ENCODE measurements at places on chromosomes 1 and 21. TPM values are rescaled to one million over a fixed set of nuclear protein-coding genes. Genes with fewer than 3 reads are reported as not detected.

GRCh38 chr1:71464016-71464415 is 383.2 kb upstream of the ZRANB2 start:
- DNase-seq, result peak; percentile 52

- DNase-seq, result no peak
Measured at GRCh38 chr21:34782506-34783360, 113.9 kb downstream of the CLIC6 start.

- DNase-seq, result no peak
Measured at GRCh38 chr1:20476265-20477038, 9.6 kb downstream of the CAMK2N1 start.

DNA sequence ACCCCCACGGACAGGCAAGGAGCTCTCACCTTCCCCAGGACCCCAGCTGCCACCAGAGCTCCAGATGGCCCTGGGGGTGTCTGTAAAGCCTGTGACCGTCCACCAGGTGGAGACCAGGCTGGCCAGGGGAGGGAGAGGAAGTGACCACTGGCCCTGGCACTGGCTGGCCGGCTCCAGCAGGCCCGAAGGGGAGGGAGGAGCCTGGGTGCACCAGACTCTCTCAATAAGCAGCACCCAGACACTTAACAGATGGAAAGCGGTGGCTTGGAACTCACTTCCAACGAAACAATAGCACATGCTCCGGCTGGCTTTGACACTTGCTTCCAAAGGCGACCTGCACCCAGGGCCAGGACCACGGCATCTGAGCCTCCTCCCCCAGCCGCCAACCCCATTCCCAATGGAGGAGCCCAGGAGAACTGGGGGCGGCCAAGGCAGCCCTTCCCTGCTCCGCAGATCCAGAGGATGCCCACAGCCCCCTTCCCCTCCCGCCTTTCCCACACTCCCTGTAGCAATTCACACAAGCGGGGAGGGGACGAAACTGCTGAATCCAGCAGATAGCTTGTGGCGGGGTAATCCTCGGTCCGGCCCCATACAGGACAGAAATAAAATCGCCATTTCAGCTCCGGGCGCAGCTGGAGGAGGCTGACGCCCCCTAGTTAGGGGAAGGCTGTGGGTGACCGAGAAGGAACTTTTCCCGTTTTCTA is 742 bp upstream of the PDE9A start:
- peak; percentile 34 for DNase-seq

DNA sequence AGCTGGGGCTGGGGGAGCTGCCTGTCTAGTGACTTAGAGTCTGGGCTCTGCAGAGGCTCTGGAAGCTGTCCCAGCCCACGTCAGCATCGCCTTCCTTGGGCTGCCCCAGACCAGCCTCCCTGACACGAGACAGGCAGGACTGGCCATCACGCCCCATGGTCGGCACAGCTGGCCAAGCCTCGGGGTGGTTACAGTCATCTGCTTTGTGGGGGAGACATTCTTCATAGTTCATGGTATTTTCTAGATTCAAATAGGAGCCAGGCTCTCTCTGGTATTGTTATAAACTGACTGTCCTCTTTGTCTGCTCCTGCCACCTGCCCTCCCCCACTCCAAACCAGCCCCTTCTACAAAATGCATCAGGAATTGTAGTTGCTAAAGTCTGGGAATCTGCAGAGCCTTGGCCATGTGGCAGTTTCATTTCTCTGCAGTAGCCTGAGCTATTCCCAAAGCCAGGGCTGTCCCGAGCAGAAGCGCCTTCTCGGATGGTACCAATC is 29.4 kb downstream of the OLFML2B start:
- DNase-seq, result peak; percentile 41

GRCh38 chr1:3067301-3067670 is 1.7 kb upstream of the PRDM16 start:
- no peak for DNase-seq

- no peak for DNase-seq
Measured at GRCh38 chr1:225638853-225639252, 14.1 kb downstream of the ENAH start.

GRCh38 chr1:31327381-31327780 is 30.5 kb downstream of the ZCCHC17 start:
- DNase-seq, result peak; percentile 14

GRCh38 chr1:34839526-34840305 is 19.8 kb downstream of the SMIM12 start:
- DNase-seq, result no peak

RBP7 gene
- total RNA-seq, result not detected

SH3BGR gene
- total RNA-seq, result 2.1 TPM

SYT2 gene
- total RNA-seq, result not detected

INTS7 gene
- total RNA-seq, result 15.0 TPM

IL20 gene
- total RNA-seq, result not detected
